Head of caudate nucleus (tissue), 42 donors: ENCODE measurements at places on chromosomes 12 and 14.

GRCh38 chr12:5520037-5520436, 88.1 kb downstream of the NTF3 start:
- DNase-seq: no peak

DNA sequence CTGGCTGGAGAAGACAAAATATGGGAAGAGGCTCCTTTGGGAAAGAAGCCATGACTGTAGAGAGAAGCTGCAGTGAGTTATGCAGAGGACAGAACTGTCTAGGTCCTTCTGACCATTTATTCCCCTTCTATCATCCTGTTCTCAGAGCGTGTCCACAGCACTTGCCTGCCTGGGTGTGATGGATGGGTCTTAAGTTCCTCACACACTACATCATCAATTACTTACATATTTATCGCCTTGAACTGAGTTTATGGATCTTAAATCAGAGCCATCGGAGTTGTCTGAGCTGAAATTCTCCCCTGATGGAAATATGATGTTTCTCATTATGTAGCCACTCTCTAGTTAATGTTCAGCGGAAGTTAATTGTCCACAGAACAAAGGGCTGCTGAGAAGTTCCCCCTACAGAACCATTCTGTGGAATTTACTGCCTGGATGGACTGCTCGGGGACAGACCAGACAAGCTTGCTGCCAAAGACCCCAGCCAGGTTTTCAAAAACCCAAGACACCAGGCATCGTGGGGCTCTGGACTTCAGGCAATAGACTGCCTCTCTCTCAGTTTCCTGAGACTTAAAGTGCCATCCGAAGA, 232.5 kb upstream of the NOS1 start:
- no peak for DNase-seq

DNA sequence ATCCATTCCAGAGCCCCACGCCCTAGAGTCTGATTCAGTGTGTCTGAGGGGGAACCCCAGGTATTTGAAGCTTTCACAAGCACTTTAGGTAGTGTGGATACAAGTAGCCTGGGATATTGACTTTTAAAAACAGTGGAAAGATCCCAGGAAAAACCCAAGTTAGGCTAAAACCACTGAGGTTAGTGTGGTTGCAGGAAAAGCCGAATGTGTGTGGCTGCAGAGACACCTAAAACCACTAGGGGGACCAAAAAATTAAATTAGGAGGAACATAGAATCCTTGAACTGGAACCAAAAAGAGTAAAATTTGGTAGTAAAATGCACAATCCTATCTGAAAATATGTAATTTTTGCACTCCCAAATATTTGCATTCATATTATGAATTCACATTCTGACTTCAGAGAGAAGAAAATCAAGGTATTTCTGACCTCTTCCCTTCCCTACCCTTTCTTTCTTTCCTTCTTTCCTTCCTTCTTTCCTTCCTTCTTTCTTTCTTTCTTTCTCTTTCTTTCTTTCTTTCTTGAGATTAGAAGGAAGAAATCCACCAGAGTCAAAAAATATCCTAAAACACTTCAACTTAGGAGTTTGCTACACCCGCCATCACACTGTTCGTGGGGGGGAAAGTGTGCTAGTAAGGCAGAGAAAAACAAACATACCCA, 37.8 kb downstream of the SLCO1A2 start:
- peak; percentile 29 for DNase-seq

GRCh38 chr12:41967668-41968500, 176.8 kb downstream of the GXYLT1 start:
- no peak for DNase-seq

DNA sequence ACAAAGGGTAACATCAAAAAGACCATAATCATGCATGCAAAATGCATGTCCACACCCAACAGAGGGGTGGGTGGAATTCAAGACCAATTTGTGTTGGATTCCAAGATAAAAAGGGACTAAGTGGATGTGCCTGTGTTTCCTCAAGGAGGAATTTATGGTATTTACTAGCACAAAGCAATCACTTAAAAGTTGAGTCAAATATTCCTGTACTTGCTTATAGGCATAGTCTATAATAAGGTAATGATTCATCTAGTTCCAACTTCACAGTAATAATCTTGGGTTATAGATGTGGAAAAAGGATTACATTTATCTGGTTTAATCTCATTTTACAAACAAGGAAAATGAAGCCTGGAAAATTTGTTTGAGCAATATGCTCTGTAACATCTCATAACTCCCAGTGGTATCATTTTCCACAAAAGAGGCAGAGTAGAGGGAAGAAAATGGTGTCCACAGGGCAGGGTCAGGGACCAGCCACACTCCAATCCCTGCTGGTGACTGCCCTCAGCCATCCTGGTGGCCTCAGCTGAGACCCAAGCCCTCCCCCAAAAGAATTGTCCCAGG, 80.8 kb upstream of the REP15 start:
- DNase-seq: no peak

GRCh38 chr14:73295198-73295796, 58.0 kb downstream of the PAPLN start:
- DNase-seq: no peak
